MV-4-11 (cell line): ENCODE measurements at places on chromosomes 6 and 20.

DNA sequence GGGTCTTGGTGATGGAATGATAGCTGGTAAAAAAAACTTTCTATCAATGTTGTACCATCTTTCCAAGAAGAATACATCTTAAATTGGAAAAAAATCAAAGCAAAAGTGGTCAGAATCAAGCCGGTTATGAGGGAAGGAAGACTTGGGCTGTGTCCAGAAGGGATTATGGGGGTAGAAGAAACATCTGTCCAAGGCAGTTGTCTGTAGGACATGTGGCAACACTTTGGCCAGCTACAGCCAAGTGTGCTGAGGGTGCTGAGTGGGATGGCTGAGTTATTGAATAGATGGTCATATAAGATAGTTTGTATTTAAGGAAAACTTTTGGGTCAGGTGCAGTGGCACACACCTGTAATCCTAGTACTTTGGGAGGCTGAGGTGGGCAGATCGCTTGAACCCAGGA lies 38.4 kb downstream of the INSM1 start:
- no peak for DNase-seq

DNA sequence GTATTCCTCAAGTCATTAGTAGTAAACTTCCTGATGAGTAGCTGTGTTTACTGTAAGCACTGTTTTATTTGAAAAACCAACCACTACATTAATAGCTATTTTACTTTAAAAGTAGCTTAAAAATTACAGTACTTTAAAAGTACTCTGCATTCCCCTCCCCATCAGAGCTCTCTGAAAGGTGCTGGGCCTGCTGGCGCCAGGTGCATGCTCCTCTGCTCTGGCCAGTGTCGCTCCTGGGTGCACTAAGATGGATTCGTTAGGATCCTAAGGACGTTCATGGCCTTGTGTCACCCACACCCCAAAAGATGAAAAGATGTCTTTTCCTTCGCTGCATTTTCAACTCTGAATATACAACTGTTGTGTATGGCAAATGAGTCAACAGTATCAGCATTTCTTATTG lies 43.9 kb upstream of the KIF25 start:
- no peak for DNase-seq

DNA sequence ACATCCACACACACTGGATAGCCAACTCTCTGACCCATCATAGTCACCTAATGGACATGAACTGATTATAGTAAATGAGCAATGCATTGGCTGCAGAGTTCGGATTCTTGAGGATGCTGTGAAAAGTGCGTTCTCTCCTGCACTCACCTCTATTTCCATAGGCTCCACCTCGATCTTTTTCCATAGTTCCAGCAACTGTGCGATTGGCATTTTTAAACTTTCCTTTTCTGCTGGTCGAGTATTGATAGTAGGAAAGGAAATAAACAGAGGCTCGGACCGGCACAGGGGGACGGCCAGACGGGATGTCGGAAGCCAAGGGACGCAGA lies 94.4 kb downstream of the RNASET2 start:
- no peak for DNase-seq

DNA sequence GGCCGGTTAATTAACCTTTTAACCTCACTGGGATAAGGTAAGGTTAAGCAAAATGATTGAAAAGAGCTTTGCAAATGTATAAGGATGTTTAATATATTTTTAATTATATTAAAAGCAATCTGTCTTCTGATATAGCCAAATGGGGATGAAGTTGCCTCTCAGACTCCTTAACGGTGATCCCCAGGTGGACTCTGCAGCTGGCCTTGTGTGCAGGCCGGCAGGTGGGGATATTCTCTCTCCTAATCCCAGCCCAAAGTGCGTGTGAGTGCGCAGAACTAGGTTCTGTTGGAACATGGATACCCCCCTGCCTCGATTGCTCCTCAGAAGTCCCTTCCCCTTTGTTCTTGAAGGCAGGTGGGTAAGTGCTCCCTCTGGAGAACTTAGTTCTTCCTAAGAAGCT lies 100.0 kb downstream of the NDUFAF5 start:
- DNase-seq: no peak

- no peak for DNase-seq
Observed at GRCh38 chr6:39561536-39562266, 163.5 kb downstream of the KIF6 start.
